Smooth muscle cell of trachea (primary cell): ENCODE measurements at places on chromosomes 13 and 19. TPM values are rescaled to one million over a fixed set of nuclear protein-coding genes. Genes with fewer than 3 reads are reported as not detected.

Gene IRGC
- under 0.01 TPM in 1 of 2 replicates, not detected in the other for total RNA-seq

Gene ETFB
- 153 and 193 TPM in 2 replicates for total RNA-seq

Gene SLC10A2
- not detected in 2 replicates for total RNA-seq

Gene ZNF845
- total RNA-seq: 7.6 and 9.5 TPM in 2 replicates

Gene CYP2F1
- total RNA-seq: not detected in 2 replicates

Gene GPR12
- not detected in 2 replicates for total RNA-seq

Gene KIRREL2
- total RNA-seq: not detected in 2 replicates

Gene FGF14
- 0.17 and 1.7 TPM in 2 replicates for total RNA-seq

Gene LNX2
- total RNA-seq: 4.0 and 6.0 TPM in 2 replicates

Gene MICU2
- total RNA-seq: 62.9 and 66.3 TPM in 2 replicates

Gene LGALS7
- total RNA-seq: not detected in 2 replicates

Gene SYDE1
- 30.4 and 40.0 TPM in 2 replicates for total RNA-seq

Gene DENND1C
- not detected in 2 replicates for total RNA-seq
